Dermis microvascular lymphatic vessel endothelial cell (primary cell): ENCODE measurements at places on chromosomes 2 and 18. TPM values are rescaled to one million over a fixed set of nuclear protein-coding genes. Genes with fewer than 3 reads are reported as not detected.

DNA sequence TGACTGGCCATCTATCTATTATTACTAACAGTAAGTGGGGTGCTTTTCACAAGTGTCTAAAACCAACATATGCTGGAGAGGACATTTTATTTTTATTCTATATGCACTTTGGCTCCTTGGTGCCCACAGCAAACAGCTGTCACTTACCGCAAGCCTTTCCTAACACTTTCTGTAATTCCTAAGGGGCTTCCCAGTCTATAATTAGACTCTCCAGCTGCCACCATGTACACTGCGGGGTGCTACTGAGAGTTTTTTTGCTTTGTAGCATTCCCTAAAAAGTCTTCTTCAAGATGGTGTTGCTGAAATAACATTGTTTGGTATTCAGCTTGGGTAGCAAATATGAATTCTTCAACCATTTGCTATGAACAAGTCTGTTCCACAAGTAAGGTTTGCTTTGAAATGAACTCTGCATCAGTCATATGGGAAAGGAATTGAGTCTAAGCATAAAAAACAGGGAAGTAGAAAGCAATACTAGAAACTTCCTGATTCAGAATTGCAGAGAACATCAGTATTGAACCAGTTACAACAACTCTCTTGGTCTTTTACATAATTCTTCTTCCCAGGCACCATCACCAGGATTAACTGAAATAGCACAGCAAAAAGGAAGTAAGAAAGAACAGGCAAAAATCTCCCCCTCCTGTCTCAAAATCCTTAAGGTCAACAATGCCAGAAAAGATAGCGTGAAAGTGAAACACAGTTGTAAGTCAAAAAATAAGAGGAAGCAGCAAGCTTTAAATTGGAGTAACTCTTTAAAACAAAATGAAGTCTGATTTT is 28.6 kb downstream of the EPB41L3 start:
- DNase-seq, result no peak

The ABCG5 gene
- total RNA-seq, result not detected in 2 replicates

The CDH7 gene
- total RNA-seq, result not detected in 2 replicates

- DNase-seq, result no peak
These were observed 159.6 kb downstream of the MGAT5 start for GRCh38 chr2:134413430-134413829.

DNA sequence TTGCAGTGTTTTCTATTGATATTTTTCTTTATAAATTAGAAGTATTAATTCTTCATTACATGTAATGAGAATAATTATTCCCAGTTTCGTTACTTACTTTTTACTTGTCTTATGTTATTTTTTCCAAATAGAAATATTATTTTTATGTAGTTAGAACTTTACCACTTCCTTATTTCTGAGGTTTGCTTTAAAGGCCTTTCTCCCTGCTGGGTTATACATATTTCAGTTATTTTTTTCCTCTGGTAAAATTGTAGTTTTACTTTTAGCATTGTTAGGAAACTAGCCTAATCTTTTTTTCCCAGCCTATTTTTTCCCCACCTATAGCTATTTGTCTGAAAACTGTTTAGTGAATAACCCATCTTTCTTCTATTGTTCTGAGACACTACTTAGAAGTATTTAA is 17.1 kb downstream of the RNF144A start:
- DNase-seq, result no peak

DNA sequence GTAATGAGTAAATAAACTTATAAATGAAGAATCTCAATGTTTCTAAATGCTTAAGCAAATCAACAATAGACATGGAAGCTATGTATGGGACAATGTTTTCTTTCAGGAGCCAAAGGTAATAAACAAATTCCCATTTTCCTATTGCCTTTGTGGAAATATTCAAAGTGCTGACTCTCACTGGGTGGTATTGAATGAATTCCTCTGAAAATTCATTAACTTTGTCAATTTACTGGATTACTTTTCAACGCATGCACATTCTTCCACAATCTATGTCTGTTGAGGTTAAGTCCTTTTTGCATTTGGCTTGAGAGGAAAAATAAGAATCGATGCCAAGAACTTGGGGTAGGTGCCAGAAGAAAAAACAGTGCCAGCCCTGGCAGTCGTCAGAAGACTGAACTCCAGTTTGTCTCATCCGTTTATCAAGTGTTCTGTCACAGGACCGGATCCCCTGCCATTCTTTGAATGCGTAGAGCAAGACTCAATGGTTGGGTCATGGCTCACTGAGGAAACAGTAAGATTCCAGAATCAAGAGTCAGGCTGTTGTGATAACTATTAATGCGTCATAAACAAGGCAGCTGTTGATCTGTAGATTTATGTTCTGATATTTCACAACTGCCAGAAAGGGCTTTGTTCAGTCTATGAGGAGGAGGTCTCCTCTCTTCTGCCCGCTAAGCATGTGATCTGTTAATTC is 133.3 kb downstream of the GFPT1 start:
- peak; percentile 43 for DNase-seq

DNA sequence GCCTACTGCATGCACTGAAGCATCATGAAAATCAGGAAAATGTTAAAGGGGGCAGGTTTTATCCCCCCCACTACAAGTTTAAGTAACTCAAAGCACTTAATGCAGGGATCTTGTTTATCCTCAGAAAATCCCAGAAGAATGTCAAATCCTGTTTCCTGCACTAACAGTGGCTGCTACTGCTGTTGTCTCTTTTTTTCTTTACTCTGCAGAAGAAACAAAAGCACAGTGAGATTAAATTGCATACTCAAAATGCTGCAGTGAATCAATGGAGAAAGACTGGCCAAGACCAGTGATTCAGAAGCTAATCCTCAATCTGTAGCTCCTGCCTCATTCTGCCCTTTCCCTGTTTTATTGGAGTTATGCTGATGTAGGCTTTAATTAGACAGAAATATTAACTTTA is 332.3 kb upstream of the FIGN start:
- DNase-seq, result no peak

The MRPS5 gene
- total RNA-seq, result 35.4 and 36.3 TPM in 2 replicates

- no peak for DNase-seq
These were observed 154.8 kb downstream of the MBP start for GRCh38 chr18:76977684-76978232.

DNA sequence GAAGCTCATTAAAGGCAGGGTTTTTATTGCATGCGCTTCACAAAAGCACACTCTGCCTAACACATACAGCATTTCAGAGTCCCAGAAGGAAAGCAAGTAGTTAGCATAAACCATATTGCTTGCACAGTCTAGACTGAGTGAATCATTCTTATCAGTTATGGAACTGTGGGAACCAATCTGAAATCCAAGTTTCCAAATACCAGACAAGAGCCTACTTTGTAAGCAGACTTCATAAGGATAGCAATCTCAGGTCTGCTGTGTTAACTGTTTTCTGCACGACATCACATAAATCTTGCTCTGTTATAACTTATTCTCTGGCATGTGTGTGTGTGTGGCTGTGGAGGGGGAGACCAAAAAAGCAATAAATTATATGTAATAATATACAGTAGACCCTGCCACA is 608.1 kb upstream of the REG3G start:
- no peak for DNase-seq

The PLCD4 gene
- total RNA-seq, result 0.76 and 1.4 TPM in 2 replicates

- DNase-seq, result no peak
These were observed 3.5 kb downstream of the BIN1 start for GRCh38 chr2:127103243-127104165.

The SKA1 gene
- 2.9 and 10.3 TPM in 2 replicates for total RNA-seq

- no peak for DNase-seq
These were observed 70.3 kb upstream of the PXDN start for GRCh38 chr2:1814616-1815015.

- DNase-seq, result no peak
These were observed 28.3 kb upstream of the ICOS start for GRCh38 chr2:203908066-203908796.

DNA sequence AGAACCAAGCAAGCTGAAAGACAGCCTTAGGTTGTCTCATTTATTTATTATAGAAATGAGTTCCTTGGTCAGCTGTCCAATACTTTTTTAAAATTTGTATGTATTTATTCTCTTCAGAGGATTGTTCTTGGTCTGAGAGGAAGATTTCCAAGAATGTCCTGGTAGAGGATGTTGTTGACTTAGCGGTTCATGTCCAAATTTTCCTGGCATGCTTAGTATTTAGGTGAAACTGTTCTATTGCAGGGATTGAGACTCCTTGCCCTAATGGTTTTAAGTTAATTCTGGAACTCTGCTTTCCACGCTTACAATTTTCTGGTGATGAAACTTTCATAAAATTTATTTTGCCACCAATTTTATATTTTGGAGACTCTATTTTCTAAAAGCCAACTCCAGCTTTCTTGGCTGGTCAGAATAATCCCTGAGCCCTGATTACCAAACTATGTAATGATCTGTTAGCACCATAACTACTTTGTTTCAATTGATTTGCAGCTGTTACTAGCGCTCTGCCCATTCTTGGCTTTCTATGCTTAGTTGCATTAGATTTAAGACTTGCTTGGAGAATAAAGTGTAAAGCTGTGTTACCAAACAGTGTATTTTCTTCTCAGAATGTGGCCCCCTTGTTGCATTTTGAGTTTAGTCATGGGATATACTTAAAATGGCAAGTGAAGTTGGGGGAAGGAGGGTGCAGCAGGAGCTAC is 1868.8 kb upstream of the CELF4 start:
- DNase-seq, result no peak

DNA sequence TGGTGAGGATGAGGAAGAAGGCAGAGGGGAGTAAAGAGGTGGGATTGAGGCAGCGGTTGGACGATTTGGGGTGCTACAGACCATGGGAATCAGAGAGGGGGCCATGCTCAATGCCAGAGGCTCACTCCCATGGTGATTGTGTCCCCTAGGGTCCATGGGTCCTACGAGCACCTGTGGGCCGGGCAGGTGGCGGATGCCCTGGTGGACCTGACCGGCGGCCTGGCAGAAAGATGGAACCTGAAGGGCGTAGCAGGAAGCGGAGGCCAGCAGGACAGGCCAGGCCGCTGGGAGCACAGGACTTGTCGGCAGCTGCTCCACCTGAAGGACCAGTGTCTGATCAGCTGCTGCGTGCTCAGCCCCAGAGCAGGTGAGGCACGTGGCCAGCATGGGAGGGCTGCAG is 5.2 kb downstream of the CAPN10 start:
- DNase-seq, result no peak

DNA sequence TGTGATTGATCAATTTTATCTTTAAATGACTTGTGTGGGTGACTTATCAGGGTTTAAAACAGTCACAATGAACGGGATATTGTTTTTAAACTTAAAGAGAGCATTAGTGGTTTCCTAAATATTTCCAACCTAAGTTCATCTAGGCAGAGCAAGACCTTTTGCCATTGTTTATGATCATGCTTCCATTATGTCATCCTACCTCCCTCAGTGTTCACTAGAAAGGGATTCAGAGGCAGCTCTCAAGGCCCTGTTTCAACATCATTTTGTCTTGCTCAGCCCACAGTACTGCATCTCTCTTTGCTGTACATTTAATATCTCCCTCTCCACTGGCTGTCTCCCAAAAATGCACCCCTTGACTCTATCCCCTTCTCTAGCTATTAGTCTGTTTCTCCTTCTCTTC is 21.5 kb upstream of the PELI1 start:
- no peak for DNase-seq

- no peak for DNase-seq
These were observed 25.7 kb downstream of the DIS3L2 start for GRCh38 chr2:231987124-231987727.

DNA sequence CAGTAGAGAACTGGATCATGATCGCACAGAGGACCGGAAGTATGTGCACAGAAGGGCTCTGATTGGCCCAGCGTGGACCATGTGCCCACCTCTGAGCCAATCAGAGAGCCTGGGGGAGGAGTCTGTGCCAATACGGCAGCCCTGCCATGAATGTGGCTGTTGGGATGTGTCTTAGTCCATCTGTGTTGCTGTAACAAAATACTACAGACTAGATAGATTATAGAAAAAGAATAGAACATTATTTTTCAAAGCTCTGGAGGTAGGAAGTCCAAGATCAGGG is 132.0 kb downstream of the NDUFA10 start:
- DNase-seq, result no peak

- peak; percentile 58 for DNase-seq
These were observed 42.4 kb downstream of the LRRFIP1 start for GRCh38 chr2:237669628-237670392.

- DNase-seq, result no peak
These were observed 40.1 kb upstream of the AKAIN1 start for GRCh38 chr18:5237083-5237722.

The HAAO gene
- total RNA-seq, result not detected in 2 replicates

DNA sequence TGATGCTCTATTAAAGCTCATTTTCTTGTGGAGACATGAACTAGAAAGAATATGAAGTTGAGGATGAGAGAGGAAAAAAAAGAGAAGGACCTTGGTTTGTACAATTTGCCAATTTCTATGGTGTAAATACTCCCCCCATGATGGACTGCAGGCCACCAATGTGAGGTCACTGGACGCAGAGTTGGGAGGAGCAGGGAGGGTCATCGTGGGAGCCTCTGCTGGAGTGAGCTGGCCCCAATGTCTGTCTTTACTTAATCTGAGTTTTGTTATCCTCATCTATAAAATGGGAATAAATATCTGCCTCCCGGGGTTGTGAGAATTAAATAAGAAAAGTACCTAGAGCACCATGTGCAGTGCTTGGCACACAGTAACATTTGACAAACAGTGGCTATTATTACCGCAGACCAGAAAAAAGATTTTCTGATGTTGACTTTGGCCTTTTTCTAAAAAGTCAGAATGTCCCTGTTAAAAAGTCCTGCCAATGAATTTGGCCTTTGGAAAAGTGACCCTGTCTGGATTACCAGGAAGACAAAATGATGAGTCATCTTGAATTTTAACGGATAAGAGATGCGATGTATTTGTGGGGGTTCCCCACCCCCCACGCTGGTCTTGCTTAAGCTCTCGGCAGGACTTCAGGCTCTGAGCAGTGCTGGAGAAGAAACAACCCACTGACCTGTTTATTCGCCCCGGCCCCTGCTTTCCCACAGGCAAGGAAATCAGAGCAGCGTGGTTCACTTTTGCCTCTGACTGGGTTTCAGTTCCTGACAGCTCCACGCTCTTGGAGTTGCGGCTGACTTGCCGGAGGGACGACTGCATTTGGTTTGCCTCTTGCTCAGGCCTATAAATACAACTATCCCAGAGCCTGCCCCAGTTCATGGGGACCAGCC is 50.3 kb upstream of the FOSL2 start:
- peak; percentile 82 for DNase-seq

The CCDC74A gene
- total RNA-seq, result 2.2 and 2.5 TPM in 2 replicates
